ENCODE measurements at places on chromosomes 12 and 14. TPM values are rescaled to one million over a fixed set of nuclear protein-coding genes. Genes with fewer than 3 reads are reported as not detected.

The ZCRB1 gene
- 68.9 TPM for total RNA-seq

The CLEC2A gene
- not detected for total RNA-seq

The ERGIC2 gene
- total RNA-seq, result 78.1 TPM

The PROX2 gene
- not detected for total RNA-seq

The HHIPL1 gene
- 0.28 TPM for total RNA-seq

The DPF3 gene
- 0.05 TPM for total RNA-seq

The TAS2R46 gene
- total RNA-seq, result not detected

The B4GALNT3 gene
- total RNA-seq, result 0.54 TPM

The GRIP1 gene
- total RNA-seq, result 6.4 TPM

The GPHN gene
- total RNA-seq, result 11.1 TPM

The LYZ gene
- total RNA-seq, result not detected

The SLC8A3 gene
- total RNA-seq, result not detected

The SLC24A4 gene
- total RNA-seq, result 0.40 TPM

Measured in A549 treated with AZD2906 at 1 μM for 4 hours (cell line).